ENCODE measurements at places on chromosomes 6 and 20. TPM values are rescaled to one million over a fixed set of nuclear protein-coding genes. Genes with fewer than 3 reads are reported as not detected.

DNA sequence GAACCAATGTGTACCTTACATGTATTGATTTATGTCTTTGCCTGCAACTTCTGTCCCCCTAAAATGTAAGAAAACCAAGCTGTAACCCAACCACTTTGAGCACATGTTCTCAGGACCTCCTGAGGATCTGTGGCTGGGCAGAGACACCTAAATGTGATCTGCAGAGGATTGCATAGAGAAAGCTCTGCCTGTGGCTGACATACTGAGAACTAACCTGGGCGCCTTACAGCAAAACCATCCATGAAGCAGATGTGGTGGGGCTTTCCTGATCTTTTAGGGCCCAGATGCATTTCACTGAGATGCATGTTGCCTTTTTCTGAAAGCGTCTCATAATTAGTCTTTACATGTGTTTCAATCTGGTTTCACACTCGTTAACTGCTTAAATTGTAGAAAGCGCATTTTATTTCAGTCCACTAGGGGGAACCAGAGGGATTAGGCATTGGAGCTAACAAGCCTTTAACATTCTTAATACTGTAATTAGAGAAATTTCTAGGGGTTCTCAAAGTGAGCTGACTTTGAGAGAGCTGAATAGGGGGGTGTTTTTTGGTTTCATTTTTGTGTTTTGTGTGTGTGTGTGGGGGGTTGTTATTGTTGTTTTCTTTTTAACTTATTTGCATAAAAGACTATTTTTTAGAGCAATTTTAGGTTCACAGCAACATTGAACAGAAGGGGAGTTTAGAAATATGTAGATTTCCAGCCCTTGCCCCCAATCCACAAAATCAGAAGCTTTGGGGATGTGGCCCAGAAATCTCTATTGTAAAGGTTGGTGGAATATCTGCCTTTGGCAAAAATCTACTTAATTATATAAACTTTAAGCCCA lies 50.9 kb upstream of the FAM184A start:
- DNase-seq, result peak; percentile 59

DNA sequence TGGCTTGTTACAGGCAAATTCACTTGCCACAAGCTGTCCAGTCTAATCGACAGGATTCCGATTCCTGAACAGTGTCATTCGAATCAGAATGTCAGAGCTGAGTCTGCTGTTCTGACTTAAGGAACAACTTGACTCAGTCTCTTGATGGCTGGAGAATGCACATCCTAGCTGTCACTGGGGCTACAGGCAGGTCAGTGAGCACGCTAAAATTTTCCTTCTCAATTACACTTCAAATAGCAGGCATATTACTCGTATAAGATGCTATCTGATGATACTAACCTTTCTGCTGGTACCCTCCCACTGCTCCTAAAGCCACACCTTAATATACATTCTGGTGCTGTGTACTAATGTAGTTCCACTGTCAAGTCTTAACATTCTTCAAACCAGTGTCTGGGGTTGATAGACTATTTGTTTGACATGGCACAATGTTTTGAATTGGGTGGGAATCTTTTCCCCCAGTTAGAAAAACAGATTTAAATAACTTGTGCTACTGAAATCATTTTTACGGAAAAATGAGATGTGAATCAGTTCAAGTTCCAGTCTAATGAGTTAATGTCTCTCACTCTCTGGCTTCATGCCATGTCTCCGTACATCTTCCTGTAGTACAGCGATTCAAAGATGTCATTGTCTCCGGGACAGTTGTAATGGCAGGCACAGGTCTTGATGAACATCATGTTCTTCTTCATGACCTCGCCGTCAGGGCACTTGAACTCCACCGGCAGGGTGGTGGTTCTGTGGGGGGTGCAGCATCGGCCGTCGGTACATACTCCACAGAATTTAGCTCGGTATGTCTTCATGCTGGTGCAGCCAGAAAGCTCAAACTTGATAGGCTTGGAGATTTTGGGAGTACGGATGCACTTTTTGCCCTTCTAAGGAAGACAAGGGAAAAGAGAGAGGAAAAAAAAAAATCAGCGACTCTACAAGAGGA lies 2.2 kb downstream of the CCN2 start:
- DNase-seq, result peak; percentile 81

GRCh38 chr20:24106150-24106800 lies 117.7 kb upstream of the GGTLC1 start:
- DNase-seq, result peak; percentile 15

- peak; percentile 22 for DNase-seq
Observed at GRCh38 chr6:158503222-158503621, 56.7 kb upstream of the TMEM181 start.

DNA sequence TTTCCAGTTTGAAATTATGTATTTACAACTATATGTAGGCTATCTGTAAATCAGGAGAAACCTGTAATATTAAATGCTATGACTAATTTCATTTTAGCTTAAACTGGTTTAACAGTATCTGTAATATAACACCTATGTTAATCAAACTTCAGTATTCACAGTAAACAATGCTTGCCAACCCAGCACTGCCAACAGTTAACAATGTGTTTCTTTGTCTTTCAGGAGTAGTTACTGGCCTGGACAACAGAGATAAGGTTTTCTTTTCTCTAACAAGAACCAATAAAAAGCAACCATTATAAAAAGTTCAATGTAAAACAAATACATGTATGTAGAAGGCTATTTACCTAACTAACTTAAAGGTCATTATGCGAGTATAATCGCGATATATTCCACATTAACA lies 158.8 kb downstream of the CDK19 start:
- DNase-seq, result no peak

DNA sequence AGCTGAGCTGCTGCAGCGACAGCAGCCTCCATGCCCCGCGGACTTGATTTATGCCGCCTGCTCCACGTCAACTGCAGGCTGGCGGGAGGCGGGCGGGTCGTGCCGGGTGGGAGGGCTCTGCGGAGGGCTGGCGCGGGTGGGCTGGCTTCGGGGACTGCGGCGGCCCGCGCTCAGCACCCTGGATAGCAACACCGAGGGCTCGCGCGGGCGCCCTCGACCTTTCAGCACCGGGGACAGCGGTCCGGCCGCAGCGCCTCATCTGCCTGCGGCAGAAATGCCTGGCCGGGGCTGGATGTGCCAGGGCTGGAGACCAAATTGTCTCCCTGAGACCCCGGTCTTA lies 792 bp downstream of the SNAP25 start:
- DNase-seq, result peak; percentile 88

SLC2A4RG gene
- total RNA-seq, result 66.9 TPM

CLPSL2 gene
- not detected for total RNA-seq

- DNase-seq, result no peak
Observed at GRCh38 chr6:12339808-12340487, 49.8 kb downstream of the EDN1 start.

OR12D3 gene
- total RNA-seq, result not detected

- no peak for DNase-seq
Observed at GRCh38 chr6:168024951-168025510, 27.6 kb downstream of the KIF25 start.

GRCh38 chr6:99425647-99426450 lies 741 bp upstream of the PNISR start:
- peak; percentile 87 for DNase-seq

GRCh38 chr20:57713505-57713903 lies 3.7 kb upstream of the PMEPA1 start:
- DNase-seq, result no peak

- no peak for DNase-seq
Observed at GRCh38 chr20:6618051-6618450, 149.4 kb upstream of the BMP2 start.

DNA sequence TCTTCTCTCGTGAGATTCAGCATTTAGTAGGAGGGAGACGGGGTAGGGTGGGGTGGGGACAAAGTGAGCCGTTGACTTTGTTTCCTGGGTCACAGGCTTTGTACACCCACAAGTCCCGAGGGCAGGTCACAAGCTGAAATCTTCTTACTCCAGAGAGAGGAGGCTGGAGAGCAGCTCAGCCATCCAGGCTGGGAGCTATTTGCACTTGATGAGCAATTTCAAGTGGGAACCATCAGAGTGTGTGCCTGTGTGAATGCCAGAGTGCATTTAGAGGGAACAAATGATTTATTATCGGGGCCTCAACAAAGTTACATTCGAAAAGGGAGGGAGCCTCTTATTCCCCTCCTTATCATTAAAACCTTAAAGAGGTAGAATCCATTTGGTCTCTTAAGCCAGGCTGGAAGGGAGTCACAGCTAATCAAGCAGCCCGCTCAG lies 155.7 kb upstream of the JARID2 start:
- no peak for DNase-seq

DNA sequence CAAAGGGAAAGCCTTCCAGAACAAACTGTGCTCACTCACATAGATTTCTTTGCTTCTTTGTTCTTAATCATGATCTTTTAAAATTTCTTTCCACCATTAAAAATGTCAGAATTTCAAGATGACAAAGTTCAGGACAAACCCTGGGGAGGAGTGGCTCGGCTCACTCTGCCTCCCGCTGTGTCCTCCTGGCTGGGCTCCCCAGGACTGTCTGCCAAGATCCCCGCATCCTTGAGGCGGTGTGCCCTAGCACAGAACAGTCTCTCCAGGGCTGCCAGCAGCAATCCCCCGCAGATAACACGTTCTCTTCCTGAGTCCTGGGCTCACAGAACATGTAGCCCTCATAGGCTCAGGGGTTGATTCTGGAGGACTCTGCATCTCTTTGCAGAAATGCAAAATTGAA lies 98.4 kb upstream of the KCNG1 start:
- DNase-seq, result no peak

DNA sequence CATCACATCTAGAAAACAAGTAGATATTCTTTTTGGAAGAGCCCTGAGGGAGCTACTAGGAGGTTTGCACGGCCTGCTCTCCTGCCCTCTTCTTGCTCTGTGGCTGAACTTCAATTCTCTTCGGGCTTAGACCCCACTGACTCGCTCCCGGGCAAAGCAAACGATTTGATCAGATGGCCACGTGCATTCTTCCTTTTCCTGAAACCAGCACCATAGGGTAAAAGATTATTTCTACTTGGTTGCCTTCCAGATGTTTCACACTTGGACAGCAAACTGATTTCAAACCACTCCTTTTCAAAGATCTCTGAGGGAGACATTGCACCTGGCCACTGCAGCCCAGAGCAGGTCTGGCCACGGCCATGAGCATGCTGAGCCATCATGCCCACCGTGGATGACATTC lies at the start of gene SLC22A1:
TSS of gene SLC22A1 (plus strand) at position 258 of the 400 bp plus-strand sequence. CDS start at position 379, 121 bp downstream.
- no peak for DNase-seq

- no peak for DNase-seq
Observed at GRCh38 chr6:22173311-22173710, 123.5 kb downstream of the PRL start.

MYBL2 gene
- total RNA-seq, result 80.8 TPM

DNA sequence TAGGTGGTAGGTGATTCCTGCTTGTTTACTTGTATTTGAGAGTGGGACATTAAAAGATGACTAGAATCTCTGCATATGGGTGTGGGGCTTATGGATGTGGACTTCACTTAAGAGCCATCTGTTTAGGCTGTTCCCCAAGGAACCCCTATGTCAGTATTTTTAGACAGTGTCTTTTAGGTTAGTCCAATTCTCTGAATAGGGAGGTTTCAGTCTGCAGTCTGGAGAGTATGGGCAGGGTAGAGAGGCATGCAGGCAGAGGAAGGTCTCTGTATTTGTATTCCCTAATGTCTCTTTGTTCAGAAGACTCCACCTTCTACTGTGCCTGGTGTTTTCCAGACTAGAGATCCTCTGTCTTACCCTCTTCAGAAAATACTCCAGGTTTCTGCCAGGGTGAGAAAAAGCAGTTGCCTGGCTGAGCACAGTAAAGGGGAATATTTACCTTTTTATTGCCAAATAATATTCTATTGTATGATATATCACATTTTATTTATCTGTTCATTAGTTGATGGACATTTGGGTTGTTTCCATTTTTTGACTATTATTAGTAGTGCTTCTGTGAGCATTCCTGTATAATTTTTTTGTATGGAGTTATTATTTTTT lies 19.1 kb downstream of the SLX4IP start:
- DNase-seq, result no peak

DNA sequence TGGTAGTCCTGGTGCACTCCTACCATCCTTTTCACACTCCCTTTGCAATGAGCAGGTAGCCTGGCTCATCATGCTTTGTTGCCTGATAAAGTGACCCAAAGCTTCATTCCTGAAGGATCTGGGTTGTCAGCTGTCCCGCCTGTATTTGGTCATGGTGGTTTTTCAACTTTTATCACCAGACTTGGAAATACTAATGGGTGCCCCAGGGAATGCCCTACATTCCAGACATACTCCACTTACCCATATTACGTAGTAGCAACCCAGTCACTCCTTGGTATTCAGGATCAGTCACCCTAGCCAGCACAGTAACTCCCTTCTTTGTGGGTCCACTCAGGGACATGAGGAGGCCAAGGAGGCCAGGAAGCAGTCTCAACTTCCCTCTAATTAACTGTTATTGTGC lies 199.2 kb downstream of the MAFB start:
- no peak for DNase-seq

DNA sequence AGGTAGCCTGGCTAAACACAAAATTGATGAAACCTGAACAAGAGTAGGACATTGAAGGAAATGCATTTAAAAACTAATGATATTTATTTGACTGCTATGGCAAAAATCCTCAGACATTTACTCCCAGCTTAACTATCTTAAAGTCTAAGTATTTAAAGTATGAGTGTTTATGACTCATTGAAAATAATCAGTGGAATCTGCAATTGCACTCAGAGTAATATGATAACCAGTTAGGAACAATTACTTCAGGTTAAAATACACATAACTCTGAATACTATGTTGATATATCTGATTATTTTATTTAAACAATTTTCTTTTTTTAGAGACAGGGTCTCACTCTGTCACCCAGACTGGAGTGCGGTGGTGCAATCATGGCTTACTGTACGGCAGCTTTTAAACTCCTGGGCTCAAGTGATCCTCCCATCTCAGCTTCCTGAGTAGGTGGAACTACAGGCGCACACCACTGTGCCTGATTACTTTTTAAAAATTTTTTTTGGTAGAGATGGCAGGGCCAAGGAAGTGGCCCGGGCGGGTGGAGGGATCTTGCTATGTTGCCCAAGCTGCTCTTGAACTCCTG lies 43.9 kb downstream of the FILIP1 start:
- DNase-seq, result no peak

DNA sequence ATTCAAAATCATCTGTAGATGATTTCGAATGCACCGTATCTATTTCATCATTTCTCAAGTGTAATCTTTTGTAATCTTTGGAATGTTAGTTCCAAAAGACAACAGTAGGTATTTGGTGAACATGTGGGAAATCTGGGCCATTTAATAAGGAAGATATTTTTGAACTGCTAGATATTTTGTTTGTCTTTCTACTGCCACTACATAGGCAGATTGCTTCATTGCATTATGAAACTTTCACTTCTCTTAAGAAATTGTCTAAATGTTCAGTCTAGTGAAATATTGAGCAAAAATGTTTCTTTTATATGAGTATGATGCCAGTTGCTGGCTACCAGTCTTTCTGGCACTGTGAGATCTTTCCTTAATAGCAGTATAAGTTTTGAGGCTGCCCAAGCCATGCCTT lies 527.8 kb upstream of the RNF217 start:
- no peak for DNase-seq

DNA sequence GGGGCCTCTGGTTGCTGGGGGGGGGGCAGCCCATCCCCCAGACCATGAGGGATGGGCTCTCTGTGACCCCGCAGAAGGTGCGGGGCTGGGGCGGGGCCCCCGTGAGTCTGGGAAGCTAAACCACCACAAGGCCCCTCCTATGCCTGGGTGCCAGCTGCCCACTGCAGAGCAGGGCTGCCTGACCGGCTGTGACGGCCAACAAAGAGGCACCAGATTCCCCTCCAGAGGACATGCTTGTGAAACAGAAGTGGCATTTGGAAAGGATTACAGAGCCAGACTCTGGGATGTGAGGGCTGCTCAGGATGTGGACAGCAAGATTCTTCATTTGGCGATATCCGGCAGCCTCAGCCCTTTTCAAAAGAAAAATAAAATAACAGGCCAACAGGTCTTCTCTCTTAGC lies 16.5 kb upstream of the NTSR1 start:
- DNase-seq, result no peak

All from SJSA1 (cell line).